PC-3 (cell line): ENCODE measurements at places on chromosomes 2 and 18. TPM values are rescaled to one million over a fixed set of nuclear protein-coding genes. Genes with fewer than 3 reads are reported as not detected.
A peak's percentile ranks its signal among the peaks of the same experiment; 100 is the strongest.

DNA sequence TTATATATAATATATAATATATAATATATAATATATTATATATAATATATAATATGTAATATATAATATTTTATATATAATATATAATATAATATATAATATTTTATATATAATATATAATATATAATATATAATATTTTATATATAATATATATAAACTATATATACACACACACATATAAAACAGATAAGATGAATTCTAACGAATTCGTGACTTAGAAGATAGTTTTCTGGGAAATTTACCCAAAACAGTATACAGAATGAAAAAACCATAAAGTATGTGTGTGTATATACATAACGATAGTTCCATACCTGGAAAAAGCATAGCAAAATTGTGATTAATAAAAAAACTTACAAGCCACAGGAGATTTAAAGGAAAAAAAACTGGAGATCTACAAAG, 80.6 kb downstream of the THADA start:
- H3K27me3 ChIP-seq: no peaks in the 10 kb centered on the region
- H3K4me1 ChIP-seq: 0 out of 2 replicates have a peak, but pooled peaks cover 4% of the 10 kb centered on the region
- no peak overlapping the region for H3K27ac ChIP-seq
- H3K4me3 ChIP-seq: no peak overlapping the region
- H3K36me3 ChIP-seq: peaks cover 6% of the 10 kb centered on the region; the same call in 1 of the 2 replicates

- no peak overlapping the region for H3K27ac ChIP-seq
- no peak overlapping the region for H3K4me3 ChIP-seq
- H3K27me3 ChIP-seq: peaks cover 7% of the 10 kb centered on the region; the same call in 1 of the 2 replicates
- no peak for DNase-seq
- 0 out of 2 replicates have a peak, but pooled peaks cover 5% of the 10 kb centered on the region for H3K4me1 ChIP-seq
Measured at GRCh38 chr2:176999301-176999700, 213.3 kb upstream of the HNRNPA3 start.

- no peak overlapping the region for H3K27ac ChIP-seq
- DNase-seq: no peak
- H3K36me3 ChIP-seq: no peaks in the 10 kb centered on the region
- H3K4me3 ChIP-seq: no peak overlapping the region
- no peaks in the 10 kb centered on the region for H3K27me3 ChIP-seq
- 0 out of 2 replicates have a peak, but pooled peaks cover 4% of the 10 kb centered on the region for H3K4me1 ChIP-seq
Measured at GRCh38 chr2:173629076-173629475, 274.4 kb downstream of the CDCA7 start.

DNA sequence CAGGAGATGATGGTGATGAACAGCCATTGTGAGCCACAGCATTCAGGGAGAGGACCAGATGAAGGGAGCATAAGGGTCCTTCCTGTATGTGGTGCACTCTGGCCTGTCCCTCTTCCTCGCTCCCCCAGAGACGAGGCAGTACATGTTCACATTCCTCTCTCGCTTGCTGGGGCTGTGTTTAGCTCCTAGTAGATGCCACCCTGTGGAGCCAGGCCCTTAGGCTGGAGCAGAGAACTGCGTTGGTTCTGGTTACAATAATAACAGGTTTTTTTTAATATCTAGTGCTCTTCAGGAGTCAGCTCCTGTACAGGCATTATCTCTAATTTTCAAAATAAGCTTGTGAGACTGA, 171.1 kb upstream of the MYT1L start:
- no peak for DNase-seq

GRCh38 chr2:64952096-64952495, 37.1 kb upstream of the SLC1A4 start:
- DNase-seq: no peak
- no peaks in the 10 kb centered on the region for H3K36me3 ChIP-seq
- no peak overlapping the region for H3K4me3 ChIP-seq
- no peak overlapping the region for H3K27ac ChIP-seq
- H3K27me3 ChIP-seq: no peaks in the 10 kb centered on the region
- H3K4me1 ChIP-seq: peaks cover 13% of the 10 kb centered on the region

GRCh38 chr2:25361261-25362048, 19.7 kb upstream of the DNMT3A start:
- no peak overlapping the region for H3K27ac ChIP-seq
- peaks cover 22% of the 10 kb centered on the region for H3K4me1 ChIP-seq
- no peaks in the 10 kb centered on the region for H3K27me3 ChIP-seq

DNA sequence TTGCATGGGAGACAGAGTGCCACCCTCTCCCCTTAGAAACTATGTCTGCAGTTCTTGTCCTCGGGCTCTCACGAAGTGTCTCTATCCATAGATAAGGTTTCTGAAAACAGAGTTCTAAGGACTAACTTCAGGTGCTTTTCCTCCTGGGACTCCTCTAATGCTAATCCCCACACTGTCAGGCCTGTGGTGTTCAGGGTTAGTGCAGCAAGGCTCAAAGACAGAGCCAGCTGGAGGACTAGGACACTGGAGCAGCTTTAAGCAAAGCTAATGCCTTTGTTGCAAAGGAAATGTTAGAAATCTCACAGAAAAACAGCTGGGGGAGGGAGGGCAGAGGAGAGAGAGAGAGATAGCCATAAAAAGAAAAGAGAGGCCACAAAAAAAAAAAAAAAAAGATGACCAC, 824.0 kb upstream of the FSHR start:
- no peak for DNase-seq
- H3K27me3 ChIP-seq: no peaks in the 10 kb centered on the region
- H3K4me3 ChIP-seq: no peak overlapping the region
- no peak overlapping the region for H3K27ac ChIP-seq
- no peaks in the 10 kb centered on the region for H3K36me3 ChIP-seq
- H3K4me1 ChIP-seq: no peaks in the 10 kb centered on the region

DNA sequence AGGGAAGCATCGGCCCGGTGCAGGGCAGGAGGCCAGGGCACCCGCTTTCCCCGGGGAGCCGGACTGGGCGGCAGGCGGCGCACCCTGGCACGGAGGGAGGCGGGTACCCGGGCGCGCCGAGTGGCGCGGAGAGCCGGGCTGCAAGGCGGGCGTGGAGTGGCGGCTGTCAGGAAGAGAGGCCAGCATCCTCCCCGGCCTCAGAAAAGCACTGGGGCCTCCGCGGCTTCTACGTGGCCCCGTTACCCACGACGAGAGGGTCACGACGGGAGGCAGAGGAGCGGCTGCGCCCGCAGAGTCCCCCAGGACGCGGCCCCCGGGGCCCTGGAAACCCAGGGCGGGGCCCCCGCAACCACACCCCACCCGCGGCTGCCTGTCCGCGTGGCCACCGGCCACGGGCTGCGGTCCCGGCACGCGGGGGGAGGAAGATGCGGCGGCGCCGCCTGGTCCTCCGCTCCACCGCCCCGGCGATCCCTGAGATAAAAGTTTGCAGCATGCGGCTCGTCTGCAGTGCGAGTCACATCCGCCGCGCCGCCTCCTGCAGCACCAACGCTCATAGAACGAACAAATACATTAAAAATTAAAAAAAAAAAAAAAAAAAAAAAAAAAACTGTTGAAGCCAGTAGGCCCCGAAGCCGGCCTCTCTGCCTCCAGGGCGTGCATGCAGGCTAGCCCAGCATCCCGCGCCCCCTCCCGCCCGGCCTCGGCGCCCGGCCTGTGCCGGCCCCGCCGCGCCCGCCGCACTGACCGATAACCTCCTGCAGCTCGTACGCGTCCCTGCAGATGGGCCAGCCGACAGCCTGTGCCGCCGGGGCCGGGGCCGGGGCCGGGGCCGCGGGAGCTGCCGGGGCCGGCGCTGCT, 683 bp downstream of the STK39 start:
- no peaks in the 10 kb centered on the region for H3K36me3 ChIP-seq
- peak overlapping the region; percentile 53 for H3K27ac ChIP-seq
- H3K4me1 ChIP-seq: peaks cover 36% of the 10 kb centered on the region
- peak; percentile 54 for DNase-seq
- peak overlapping the region; percentile 98 for H3K4me3 ChIP-seq

DNA sequence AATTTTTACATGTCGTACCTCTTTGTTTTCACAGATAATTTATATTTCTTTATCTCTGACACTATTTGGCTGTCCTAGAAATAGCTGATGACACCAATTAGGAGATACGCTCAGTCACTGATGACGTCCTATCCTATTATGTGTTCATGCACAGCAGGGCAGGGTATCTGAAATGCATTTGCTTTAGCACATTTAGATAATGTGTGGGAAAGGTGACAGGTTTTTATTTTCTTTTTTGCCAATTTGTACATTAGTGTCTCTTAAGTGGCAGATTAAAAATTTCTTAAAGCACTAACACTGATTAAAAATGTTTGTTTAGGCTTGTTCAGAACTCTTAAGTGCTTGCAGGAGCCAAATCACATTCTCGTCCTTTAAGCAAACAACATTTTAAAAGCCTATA, 39.7 kb downstream of the CDC42EP3 start:
- no peaks in the 10 kb centered on the region for H3K36me3 ChIP-seq
- no peak overlapping the region for H3K27ac ChIP-seq
- no peak overlapping the region for H3K4me3 ChIP-seq
- no peaks in the 10 kb centered on the region for H3K27me3 ChIP-seq
- no peaks in the 10 kb centered on the region for H3K4me1 ChIP-seq

DNA sequence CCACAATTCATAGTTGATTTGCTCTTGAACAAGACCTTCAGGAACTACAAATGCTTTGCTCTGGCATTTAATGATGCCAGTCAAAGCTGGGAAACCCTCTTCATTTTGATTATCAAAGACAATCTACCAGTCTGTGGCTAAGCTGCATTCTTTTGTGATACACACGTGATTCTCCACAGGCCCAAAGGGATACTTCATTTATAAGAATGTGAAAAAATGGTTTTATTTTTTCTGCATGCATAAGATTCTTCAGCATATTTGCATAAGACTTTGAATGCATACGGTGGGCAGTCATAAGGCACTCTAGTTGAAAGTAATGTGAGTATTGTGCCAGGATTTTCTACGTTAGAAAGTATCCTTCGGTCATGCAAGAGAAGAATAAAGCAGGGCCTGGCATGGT, 33.0 kb upstream of the ARL5A start:
- peaks cover 46% of the 10 kb centered on the region for H3K27me3 ChIP-seq
- no peak overlapping the region for H3K4me3 ChIP-seq
- DNase-seq: no peak
- no peaks in the 10 kb centered on the region for H3K4me1 ChIP-seq
- H3K36me3 ChIP-seq: no peaks in the 10 kb centered on the region

GRCh38 chr2:23381084-23381483, 3.9 kb upstream of the KLHL29 start:
- peak overlapping the region; percentile 48 for H3K27ac ChIP-seq
- peaks cover 3% of the 10 kb centered on the region for H3K27me3 ChIP-seq
- no peaks in the 10 kb centered on the region for H3K36me3 ChIP-seq
- peak; percentile 90 for DNase-seq
- peak overlapping the region; percentile 63 for H3K4me3 ChIP-seq

- peaks cover 4% of the 10 kb centered on the region; the same call in 1 of the 2 replicates for H3K4me1 ChIP-seq
- peak overlapping the region; percentile 64 for H3K4me3 ChIP-seq
- H3K27ac ChIP-seq: no peak overlapping the region
- no peaks in the 10 kb centered on the region for H3K36me3 ChIP-seq
- no peak for DNase-seq
Measured at GRCh38 chr2:120313695-120314615, 32.0 kb upstream of the INHBB start.

GRCh38 chr2:159445307-159445706, 158.8 kb upstream of the WDSUB1 start:
- no peak overlapping the region for H3K4me3 ChIP-seq
- no peak overlapping the region for H3K27ac ChIP-seq
- 0 out of 2 replicates have a peak, but pooled peaks cover 2% of the 10 kb centered on the region for H3K36me3 ChIP-seq
- peaks cover 12% of the 10 kb centered on the region for H3K4me1 ChIP-seq
- H3K27me3 ChIP-seq: no peaks in the 10 kb centered on the region

DNA sequence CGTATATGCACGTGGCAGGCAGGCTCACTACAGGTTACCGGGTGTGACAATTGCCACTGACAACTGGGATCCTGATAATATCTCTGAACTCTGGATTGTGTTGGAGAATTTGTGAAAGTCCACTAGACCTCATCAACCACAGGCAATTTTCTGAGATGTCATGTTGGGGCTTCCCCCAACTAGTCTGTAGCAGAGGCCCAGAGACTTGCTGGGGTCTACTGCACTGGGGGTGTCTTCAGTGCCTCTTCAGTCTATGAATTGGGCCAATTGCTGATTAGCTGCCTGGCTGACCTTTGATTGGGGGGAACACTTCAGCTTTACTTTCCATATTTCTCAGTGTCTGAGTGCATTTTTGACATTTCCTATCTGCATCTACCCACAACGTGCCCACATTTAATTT, 201.5 kb downstream of the MTX2 start:
- H3K4me3 ChIP-seq: no peak overlapping the region
- H3K36me3 ChIP-seq: no peaks in the 10 kb centered on the region
- H3K27ac ChIP-seq: no peak overlapping the region
- peaks cover 9% of the 10 kb centered on the region; the same call in 1 of the 2 replicates for H3K4me1 ChIP-seq

- peak; percentile 46 for DNase-seq
- peaks cover 15% of the 10 kb centered on the region for H3K27me3 ChIP-seq
- H3K4me3 ChIP-seq: no peak overlapping the region
Measured at GRCh38 chr2:44833171-44834069, 108.1 kb upstream of the SIX3 start.

DNA sequence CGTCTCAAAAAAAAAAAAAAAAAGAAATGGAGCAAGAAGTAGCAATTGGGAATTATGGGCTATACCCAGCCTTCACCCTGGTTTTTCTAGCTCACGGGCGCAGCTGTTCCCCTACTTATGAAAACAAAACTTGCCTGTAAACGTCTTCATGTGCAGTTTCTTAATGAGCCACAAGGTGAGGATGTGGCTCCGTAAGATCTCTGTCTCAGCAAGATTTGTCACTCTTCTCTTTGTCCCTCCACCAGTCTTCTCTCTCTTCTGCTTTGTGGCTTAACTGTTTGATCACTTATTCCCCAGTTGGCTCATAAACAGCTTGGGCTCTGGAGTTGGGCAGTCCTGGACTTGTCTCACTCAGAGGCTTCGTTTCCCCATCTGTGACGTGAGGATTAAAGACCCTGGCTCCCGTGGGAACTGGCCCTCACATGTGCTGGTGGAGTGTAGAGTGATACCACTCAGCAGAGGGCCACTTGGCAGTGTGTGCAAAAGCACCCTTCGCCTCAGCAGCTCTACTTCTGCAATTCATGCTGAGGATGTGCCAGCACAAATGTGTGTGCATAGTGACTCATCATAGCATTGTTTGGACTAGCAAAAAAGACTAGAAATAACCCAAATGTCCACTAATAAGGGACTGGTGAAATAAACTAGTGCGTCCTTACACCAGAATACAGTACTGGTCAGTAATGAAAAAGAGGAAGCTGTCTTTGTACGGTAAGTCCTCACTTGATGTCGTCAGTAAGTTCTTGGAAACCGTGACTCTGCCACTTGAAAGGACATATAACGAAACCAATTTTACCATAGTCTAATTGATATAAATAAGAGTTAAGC, 8.7 kb downstream of the CEP68 start:
- DNase-seq: peak; percentile 84
- H3K27me3 ChIP-seq: no peaks in the 10 kb centered on the region
- H3K36me3 ChIP-seq: no peaks in the 10 kb centered on the region
- H3K27ac ChIP-seq: peak overlapping the region; percentile 78

Gene RAD51AP2
- not detected in 2 replicates for total RNA-seq

Gene PROM2
- total RNA-seq: 64.2 and 77.8 TPM in 2 replicates

Gene PARD3B
- 3.9 and 10.9 TPM in 2 replicates for total RNA-seq

Gene SCN7A
- total RNA-seq: not detected in 2 replicates

Gene DTNB
- 23.1 and 23.6 TPM in 2 replicates for total RNA-seq

Gene INO80B
- 26.2 and 34.6 TPM in 2 replicates for total RNA-seq

Gene ABCG5
- not detected in 2 replicates for total RNA-seq

Gene MREG
- 24.4 and 35.4 TPM in 2 replicates for total RNA-seq

Gene ABCB11
- 0.11 and 0.29 TPM in 2 replicates for total RNA-seq
